ENCODE measurements at places on chromosomes 6 and 20.

DNA sequence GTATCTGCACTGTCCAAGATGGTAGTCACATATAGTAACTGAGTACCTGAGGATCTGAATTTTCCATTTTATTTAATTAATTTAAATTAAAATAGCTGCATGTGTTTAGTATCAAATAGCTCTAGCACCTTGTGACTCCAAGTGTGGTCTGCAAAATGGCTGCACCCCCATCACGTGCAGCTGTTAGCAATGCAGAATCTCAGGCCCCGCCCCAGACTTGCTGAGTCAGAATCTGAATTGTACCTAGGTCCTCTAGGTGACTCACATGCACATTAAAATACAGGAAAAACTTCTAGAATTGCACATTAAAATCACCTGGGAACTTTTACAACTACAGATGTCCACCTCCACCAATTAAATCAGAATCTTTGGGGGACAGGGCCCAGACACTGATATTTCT lies 19.2 kb upstream of the FAM83C start:
- DNase-seq: peak; percentile 43

- DNase-seq: no peak
These were observed 44.1 kb upstream of the CHRNA4 start for GRCh38 chr20:63405102-63405730.

- no peak for DNase-seq
These were observed 50.2 kb upstream of the NOP56 start for GRCh38 chr20:2602046-2602735.

- no peak for DNase-seq
These were observed 212.2 kb downstream of the TBC1D7 start for GRCh38 chr6:13116155-13116554.

GRCh38 chr6:96420294-96420693 lies 101.3 kb upstream of the UFL1 start:
- DNase-seq: no peak

DNA sequence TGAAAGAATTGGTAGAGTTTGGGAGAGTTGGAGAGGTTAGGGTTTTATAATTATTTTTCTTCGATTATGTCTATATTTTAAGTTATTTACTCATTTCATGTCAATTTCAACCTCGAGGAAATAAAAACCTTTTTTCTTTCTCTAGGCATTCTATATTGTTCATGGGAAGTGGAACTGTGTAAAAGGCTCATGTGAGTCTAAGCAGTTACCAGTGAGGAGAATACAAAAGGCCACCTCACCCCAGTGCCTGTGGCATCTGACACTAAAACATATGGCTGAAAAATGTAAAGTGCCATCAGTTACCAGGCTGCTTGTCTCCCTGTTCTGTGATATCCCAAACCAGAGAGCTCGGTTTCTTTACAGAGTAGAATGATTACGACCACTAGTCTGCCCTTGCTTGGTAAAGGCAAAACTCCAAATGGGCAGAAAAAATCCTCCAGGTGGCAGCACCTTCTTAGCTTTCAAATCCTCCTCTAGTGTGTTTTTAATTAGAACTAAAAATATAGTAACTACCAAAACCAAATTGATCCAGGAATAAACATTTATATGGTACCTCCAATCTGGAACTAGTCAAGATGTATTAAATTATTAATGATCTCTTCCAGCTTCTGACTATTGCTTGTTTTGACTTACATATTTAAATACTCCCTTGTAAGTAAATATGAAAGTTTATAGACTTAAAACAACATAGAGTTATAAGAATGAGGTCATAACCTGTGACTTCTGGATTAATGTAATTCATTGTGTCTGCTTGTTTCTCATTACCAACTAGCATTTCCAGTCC lies 122.6 kb upstream of the MCHR2 start:
- DNase-seq: peak; percentile 87

DNA sequence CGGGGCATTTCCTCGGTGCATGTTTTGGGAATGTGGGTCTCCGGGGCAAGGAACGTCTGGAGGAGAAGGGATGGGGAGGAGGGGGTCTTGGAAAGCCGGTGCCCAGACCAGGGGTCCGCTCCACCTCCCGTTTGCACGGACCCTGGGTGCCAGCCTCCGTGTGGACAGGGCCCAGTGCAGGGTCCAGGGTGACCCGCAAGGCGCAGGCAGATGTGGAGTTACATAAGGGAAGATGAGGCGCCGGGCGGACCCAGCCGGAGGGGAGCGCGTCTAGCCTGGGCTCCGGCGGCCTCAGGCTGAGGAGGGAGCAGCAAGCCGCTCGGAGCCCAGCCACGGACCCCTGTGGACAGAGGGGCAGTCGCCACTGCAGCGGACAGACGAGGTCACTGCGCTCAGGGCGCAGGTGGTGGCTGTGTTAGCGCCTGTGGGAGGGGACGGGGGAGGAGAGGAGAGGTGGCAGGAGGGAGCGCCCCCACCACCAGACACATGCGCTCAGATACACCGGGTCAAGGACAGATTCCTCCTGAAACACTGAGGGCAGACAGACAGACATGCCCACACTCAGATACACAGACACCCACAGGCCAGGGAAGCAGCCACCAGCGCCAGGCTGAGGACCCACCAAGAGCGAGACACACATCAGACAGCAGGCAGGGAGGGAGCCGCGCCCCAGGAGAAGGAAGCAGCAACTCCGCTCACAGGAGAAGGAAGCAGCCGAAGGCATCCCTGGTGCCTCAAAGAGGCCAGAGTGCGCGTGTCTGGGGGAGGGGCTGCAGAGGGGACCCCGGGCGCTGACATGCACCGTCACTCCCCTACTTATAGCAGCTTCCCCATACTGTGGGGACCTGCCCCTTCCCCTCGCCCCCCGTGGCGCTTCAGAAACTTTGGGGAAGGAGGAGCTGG lies 839 bp upstream of the HRH3 start:
- DNase-seq: no peak

- DNase-seq: no peak
These were observed 121.3 kb downstream of the STXBP5 start for GRCh38 chr6:147325557-147325956.

- no peak for DNase-seq
These were observed 515 bp upstream of the TGM3 start for GRCh38 chr20:2295286-2295685.

DNA sequence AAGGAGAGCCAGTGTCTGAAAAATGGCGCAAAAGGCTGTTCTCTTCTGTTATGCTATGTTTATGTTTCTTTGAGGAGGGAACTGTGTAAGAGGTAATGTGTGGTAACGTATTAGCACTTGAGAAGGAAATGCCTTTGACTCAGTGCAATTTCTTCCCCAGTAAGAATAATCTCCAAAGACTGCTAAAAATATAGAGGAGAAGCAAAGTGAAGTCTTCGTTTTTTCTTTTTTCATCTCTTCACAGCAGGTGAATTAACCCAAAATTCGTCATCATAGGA lies 47.1 kb upstream of the IFNGR1 start:
- no peak for DNase-seq

DNA sequence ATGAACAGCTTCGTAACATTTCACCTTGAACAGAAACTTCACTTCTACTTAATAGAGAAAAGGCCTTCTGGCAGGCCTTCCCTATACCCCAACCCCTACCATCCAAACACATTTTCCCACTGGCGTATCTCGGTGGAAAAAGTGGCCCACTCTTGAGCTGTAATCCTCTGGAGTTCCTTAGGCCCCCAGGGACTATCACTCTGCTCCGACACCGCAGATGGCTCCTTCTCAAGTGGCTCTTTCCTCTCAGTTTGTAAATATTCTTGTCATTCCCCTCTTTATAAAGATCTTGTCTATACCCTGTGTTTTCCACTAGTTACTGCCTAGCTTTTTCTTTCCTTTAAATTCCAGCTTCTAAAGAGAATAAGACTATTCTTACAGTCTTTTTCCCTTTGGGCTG lies 108.7 kb downstream of the MYB start:
- no peak for DNase-seq

GRCh38 chr20:1618954-1619540 lies 762 bp downstream of the SIRPB1 start:
- DNase-seq: no peak

GRCh38 chr6:152696522-152696921 lies 1.2 kb upstream of the MYCT1 start:
- DNase-seq: peak; percentile 95

- no peak for DNase-seq
These were observed 148.4 kb downstream of the SYCP2 start for GRCh38 chr20:59784791-59785668.

- no peak for DNase-seq
These were observed 30.6 kb downstream of the THBS2 start for GRCh38 chr6:169223006-169223405.

DNA sequence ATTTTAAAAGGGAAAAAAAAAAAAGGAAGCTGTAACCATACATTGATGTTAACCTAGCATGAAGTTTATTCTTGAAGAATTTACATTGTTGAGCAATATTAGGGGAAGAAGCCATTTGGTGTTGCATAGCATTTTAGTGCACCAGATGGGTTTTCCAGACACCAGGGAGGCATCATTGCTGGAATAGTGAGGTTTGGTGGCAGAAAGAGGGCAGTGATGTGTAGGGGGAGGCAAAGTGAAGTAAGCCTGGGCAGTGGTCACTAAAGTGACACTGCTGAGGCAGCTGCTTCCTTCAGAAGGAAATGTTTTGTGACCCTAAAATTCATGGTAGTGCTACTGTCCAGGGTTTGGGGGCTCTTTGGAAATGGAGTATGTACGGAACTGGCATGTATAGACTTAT lies 2.6 kb downstream of the TOMM6 start:
- no peak for DNase-seq

All from fibroblast of the aortic adventitia (primary cell).